ENCODE measurements at places on chromosomes 13 and 19.

DNA sequence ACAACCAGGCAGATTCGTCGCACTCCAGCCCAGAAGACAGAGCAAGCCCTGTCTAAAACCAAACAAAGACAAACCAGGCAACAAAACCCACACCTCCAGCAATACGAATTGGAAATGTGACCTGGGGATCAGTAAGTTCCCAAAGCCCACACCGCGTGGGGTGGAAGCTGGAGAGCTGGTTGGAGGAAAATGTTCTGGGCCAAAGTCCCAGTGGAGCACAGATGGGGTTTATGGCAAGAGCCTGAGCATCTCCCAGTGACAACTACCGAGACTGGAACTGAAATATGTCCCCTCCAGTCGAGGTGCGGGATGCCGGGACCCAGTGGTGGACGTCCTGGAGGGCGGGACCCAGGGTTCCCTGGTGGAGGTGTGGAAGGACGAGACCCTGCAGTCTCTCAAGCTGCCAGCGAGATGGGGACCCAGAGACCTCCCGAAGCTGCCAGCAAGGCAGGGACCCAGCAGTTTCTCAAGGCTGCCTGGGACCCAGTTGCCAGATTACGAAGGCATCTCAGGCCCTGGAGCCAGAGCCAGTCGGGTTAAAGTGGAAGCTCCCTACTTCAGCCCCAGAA lies 22.4 kb upstream of the CPAMD8 start:
- no peak for DNase-seq

GRCh38 chr19:46265217-46265828 lies 31.5 kb upstream of the HIF3A start:
- peak; percentile 72 for DNase-seq

DNA sequence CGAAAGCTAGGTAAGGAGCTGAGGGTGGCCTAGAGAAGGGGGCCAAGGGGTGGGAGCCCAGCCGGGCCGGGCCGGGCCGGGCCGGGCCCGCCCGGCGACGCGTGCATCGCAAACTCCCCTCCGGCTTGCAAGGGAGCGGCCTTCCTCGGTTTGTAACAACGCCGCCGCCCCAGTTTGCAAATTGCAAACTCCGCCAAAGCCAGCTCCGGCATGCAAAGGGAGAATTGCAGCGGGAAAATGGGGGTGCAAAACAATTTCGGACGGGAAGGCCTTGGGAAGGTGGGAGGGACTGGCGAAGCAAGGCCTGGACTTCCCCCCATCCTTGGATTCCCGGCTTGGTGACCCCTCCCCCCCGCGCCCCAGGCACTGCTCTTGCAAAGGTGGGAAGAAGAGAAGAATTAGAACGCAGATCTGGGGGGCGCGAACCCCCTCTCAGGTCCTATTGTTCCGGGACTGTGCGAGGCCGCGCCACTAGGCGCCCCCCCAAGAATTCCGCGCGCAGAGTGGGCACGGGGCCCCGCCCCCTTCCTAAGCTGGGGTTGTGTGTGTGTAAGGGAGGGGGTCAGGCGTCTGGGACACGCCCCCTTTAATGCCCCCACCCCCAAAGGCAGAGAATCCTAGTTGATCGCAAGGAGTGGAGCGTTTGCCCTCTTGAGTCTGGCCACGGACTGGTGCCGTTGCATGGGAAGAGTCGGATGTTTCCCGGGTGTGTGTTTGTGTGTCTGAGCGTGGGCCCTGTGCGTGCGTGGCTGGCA lies 926 bp downstream of the PRR12 start:
- DNase-seq = peak; percentile 60

DNA sequence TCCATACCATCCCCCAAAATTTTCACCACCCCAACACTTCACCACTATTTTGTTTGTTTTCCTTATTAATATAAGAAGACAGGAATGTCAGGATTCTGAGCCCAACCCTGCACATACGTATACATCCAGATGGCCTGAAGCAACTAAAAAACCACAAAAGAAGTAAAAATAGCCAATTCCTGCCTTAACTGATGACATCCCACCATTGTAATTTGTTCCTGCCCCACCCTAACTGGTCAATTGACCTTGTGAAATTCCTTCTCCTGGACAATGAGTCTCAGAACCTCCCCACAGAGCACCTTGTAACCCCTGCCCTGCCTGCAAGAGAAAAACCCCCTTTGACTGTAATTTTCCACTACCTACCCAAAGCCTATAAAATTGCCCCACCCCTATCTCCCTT lies 132.5 kb downstream of the ZNF675 start:
- no peak for DNase-seq

DNA sequence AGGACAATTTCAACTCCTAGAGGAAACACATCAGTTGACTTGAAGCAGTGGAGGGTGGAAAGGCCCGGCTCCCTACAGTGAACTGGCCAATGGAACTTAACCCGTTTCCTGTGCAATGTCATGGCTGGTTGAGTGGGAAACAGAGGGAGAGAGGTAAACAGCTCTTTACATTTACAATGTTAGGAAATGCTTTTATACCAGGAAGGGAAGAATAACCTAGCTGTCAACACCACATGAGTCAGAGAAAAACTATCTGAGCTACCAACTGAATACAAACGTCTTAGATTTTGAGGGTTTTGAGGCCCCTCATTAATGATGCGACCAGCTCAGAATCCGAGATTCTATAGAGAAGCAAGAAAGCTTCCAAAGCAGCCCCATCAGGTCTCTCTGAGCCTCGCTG lies 36.7 kb downstream of the CARD8 start:
- no peak for DNase-seq

- no peak for DNase-seq
These were observed 20.5 kb downstream of the IQCN start for GRCh38 chr19:18253716-18254115.

Data from activated naive CD8-positive, alpha-beta T cell treated with anti-CD3 and anti-CD28 coated beads, Interleukin-2, amount 50 U/mL, for 24 hours (primary cell).